Stimulated activated CD8-positive, alpha-beta memory T cell treated with anti-CD3 and anti-CD28 coated beads, Interleukin-2, amount 100 ng/mL, for 48 hours (primary cell): ENCODE measurements at places on chromosomes 12 and 14.
A peak's percentile ranks its signal among the peaks of the same experiment; 100 is the strongest.

DNA sequence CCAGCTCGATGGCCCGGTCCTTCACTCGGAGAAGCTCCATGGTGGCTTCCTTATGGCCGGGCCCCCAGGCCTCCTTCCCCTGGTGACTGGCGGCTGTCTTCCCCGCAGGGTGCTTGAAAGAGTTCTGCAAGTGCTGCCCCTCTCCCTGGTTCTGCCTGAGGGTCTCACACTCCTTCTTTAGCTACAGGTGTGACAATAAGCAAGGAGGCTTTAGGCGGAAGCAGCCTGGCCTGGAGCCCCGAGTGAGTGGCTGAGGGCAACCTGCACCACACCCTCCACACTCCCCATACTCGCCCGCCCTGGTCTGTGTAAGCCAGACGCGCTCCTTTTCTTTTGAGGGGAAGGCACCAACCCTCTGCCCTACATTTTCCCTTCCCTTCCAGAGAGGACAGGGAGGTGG, 62.5 kb upstream of the GPR68 start:
- DNase-seq: no peak

DNA sequence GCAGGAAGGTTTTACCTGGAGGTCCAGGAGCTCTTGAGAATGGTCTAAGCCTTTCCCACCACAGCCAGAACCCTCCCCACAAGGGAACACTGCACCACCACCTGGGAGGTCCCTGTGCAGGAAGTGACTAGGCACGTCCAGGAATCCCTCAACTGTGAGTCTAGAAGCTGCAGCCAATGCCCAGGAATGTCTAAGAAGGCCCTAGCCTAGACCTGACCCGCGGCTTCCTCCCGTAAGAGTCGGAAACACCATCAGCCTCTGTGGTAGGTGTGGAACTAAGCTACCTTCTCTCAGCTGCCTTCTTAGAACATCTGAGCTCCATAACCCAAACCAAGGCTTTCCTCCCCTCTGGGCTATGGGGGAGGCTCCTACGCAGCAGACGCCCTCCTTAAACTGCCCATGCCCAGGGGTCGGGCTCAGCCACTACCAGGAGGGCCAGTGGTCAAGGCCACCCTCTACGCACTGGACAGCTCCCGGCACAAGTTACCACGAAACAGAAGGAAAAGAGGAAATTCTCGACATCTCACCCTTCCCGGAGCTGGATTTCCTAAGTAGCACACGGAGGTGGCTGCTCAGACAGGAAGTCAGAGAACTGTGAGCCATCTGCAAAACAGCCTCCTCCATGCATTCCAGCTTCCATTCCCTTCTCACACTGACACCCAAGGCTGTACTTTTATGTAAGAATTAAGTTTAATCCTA, 25.5 kb downstream of the ZFYVE21 start:
- DNase-seq: no peak

GRCh38 chr14:85533023-85533860, 3.3 kb downstream of the FLRT2 start:
- DNase-seq: no peak

GRCh38 chr14:54621686-54622085, 54.8 kb downstream of the SAMD4A start:
- DNase-seq: no peak

GRCh38 chr14:71143381-71144290, 236.4 kb downstream of the PCNX1 start:
- DNase-seq: peak; percentile 14

DNA sequence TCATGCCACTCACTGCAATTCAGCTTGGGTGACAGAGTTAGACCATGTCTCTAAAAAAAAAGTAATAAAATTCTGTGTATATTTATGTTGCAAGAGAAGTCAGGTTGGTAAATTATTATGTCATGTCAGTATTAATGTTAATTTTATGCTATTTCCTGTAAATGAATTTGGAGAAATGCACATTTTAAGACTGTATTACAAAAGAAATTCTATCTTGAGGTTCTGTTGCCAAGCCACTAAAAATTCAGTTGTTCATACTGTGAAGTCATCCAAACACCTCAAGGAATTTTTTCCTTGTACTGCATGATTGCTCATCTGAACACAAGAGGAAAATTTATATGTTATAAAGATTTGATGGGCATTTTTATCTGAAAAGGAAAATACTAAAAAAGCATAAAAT, 23.3 kb upstream of the HMGA2 start:
- no peak for DNase-seq

GRCh38 chr12:32837974-32838373, 58.6 kb downstream of the PKP2 start:
- DNase-seq: no peak

- DNase-seq: no peak
Measured at GRCh38 chr12:94211021-94211420, 62.6 kb downstream of the PLXNC1 start.

GRCh38 chr12:4047421-4047820, 174.2 kb upstream of the PARP11 start:
- DNase-seq: no peak

GRCh38 chr14:105155681-105156413, 12.7 kb downstream of the JAG2 start:
- no peak for DNase-seq

GRCh38 chr12:131761638-131762037, 50.7 kb downstream of the SFSWAP start:
- DNase-seq: no peak

DNA sequence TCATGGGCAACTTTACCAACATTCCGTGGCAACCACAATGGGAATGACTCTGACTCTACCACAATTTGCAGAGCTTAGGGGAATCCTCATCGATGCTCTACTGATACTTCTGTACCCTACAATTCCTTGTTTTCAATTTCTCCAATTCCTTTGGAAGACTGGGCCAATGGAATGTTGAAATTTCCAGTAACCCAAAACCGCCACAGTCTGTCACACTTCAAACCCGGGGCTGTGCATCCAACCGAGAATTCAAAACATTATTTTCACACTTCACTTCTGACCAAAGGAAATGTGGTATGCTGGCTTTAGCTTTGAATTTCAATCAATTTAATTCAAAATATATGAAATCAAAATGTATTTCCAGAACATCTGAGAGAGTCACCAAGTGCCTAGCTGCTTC, 951.4 kb downstream of the VRK1 start:
- no peak for DNase-seq

GRCh38 chr14:91246051-91246852, 1.7 kb upstream of the GPR68 start:
- no peak for DNase-seq
